ENCODE measurements at places on chromosomes 4 and X. TPM values are rescaled to one million over a fixed set of nuclear protein-coding genes. Genes with fewer than 3 reads are reported as not detected.

The TSPYL2 gene
- 7.2 TPM for total RNA-seq

The CD38 gene
- under 0.01 TPM for total RNA-seq

The CPEB2 gene
- 18.1 TPM for total RNA-seq

The FDCSP gene
- total RNA-seq = not detected

The HTATSF1 gene
- total RNA-seq = 49.5 TPM

The ANXA10 gene
- not detected for total RNA-seq

Data from placental epithelial cell (primary cell).